ENCODE measurements at places on chromosomes 12 and 14. TPM values are rescaled to one million over a fixed set of nuclear protein-coding genes. Genes with fewer than 3 reads are reported as not detected.

The SERPINA12 gene
- total RNA-seq = not detected

The GARIN6 gene
- total RNA-seq = not detected

GRCh38 chr12:48545833-48546469 lies 20.5 kb downstream of the OR8S1 start:
- DNase-seq = no peak

GRCh38 chr12:116615141-116615861 lies 56.1 kb downstream of the MAP1LC3B2 start:
- no peak for DNase-seq

The C3AR1 gene
- 1.8 TPM for total RNA-seq

The PPP1R3E gene
- 11.3 TPM for total RNA-seq

All from cerebellum (tissue), 4 donors.